ENCODE measurements at places on chromosomes 2 and 18.

GRCh38 chr2:200772620-200773019 lies 39.1 kb upstream of the BZW1 start:
- DNase-seq: no peak

DNA sequence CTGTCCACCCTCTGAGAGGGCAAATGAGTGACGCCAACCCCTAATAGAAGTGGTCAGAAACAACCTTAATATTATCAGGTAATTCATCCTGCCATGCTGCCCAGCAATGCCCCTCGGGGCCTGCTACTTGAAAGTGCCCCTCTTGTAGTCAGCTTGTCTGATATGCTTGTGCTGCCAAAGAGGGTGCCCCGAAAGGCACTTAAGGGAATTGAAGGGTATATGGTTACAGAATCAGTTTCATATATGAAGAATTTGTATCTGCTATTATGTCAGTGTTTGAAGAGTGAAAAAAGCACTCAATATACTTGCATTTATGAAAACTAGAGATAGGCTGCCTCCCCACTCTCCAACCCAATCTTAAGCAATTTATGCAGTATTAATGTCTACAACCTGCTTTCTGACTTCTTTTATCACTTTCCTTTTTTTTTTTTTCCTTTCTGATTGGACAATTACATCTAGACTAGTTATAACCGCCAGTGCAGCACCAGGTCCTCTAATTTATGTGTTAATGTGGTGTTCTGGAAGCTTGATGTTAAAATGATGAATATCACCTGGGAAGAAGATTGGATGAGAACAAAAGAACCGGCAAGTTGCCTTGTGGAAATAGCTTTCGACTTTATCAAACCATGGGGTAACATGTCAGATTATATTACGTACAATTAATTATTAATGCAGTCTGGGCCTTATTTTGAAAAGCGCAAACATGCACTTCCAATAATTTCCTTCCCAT lies 646.9 kb upstream of the ACVR2A start:
- no peak for DNase-seq

- DNase-seq: no peak
These were observed 147.2 kb upstream of the L3MBTL4 start for GRCh38 chr18:6561862-6562291.

- DNase-seq: no peak
These were observed 244.1 kb downstream of the LPIN1 start for GRCh38 chr2:11990576-11990975.

GRCh38 chr18:35291166-35291565 lies 1.1 kb upstream of the ZSCAN30 start:
- no peak for DNase-seq

DNA sequence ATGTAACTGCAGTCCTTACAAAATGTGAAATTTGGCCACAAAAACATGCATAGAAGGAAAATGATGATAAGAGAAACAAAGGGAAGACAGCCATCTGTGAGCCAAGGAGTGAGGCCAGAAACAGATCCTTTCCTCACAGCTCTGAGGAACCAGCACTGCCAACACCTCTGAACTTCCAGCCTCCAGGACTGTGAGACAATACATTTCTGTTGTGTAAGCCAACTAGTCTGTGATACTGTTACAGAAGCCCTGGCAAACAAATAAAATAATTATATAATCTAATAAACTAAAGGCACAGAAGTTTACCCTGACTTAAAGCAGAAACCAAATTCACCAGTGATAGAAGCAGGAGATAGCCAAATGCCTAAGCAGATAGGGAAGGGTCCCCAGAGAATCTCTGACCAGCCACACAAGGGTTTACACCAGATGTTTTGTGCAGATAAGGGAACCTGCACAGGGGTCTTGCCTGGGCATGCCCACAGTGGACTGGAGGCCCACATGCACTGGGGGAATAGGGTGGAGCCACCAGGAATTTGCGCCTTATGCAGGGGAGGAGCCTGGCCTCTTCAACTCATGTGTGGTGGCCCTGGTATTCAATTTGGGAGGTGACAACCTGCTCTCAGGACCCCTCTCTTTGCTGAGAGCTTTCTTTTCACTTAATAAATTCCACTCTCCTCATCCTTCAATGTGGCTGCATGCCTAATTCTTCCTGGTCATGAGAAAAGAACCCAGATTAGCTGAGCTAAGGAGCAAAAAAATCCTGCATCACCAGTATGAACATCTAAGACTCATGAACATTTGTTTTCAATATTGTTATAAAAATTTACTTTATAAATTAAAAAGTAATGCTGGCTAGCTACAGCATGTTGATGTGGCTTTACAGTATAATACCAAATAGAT lies 3.8 kb upstream of the GCC2 start:
- no peak for DNase-seq

DNA sequence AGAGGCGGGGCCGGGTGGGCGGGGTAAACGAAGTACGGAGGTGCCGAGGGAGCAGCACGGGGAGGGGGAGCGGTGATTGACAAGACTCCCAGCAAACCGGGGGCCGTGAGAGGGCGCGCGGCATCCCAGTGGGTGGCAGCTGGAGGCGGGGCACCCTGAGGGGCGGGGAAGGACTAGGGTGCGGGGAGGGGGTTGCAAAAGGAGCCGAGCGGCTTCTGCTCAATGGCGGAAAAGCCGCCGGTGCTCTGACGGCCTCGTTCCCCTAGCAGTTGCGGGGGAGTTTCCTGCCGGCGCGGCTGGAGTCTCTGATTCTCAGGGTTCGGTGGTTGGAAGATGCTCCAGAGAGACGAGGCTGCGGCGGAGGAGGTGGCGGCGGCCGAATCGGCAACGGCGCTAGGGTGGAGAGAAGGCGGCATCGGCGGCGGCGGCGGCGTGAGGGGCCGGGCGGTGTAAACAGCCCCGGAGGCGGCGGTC lies at the start of gene PPM1B:
PPM1B (plus strand) TSS at position 195 of the 474 bp plus-strand sequence. CDS start 32,325 bp downstream, outside the sequence.
- peak; percentile 100 for DNase-seq

GRCh38 chr2:236601316-236602202 lies 31.9 kb downstream of the ACKR3 start:
- DNase-seq: no peak

DNA sequence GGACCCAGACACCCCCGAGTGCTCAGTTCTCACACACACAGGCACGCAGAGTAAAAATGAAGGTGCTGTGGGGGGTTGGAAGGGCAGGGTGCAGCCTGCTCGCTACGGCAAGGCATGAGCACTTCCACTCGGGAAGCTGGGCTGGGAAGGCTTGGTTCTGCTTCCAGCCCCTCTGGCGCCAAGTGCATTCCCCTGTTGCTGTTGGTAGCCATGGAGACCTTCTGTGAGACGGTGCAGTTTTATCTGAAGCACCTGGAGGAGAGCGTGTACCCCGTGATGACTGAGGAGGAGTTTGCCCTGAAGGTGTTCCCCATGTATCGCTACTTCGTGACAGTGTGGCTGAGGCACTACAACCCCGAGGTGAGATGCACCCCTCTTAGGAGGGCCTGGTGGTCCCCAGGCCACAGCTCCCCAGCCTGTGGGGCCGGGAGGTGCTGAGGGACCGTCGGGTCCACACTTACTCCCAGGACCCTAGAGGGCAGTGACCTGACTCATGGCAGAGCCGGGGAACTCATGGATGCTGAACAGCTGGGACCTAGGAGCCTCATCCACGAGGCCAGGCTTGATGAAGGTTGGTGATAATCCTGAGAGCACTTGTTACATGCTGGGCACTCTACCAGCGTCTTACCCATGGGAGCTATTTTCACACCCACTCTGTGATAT lies 15.5 kb downstream of the MROH2A start:
- no peak for DNase-seq

DNA sequence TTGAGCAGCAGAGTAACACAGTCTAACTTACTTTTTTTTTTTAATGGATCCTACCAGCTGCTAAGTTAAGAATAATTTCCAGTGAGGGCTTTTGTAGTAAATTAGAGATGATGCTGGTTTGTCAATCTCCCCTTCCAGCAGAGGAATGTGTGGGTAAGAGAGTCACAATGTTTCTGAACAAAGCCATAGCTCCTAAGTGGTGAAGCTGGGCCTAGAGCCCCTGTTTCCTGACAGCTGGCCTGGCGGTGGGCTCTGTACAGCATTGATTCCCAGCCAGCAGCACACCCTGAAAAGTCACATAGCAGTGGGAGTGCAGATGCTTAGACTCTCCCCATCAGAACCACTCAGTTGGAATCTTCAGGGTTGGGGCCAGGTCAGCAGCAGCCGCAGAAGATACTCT lies 24.4 kb downstream of the CAPG start:
- no peak for DNase-seq

- DNase-seq: no peak
These were observed 70.1 kb upstream of the ASB18 start for GRCh38 chr2:236334122-236334876.

GRCh38 chr2:57373530-57373929 lies 673.1 kb upstream of the VRK2 start:
- DNase-seq: no peak

- no peak for DNase-seq
These were observed 258.8 kb downstream of the DLGAP1 start for GRCh38 chr18:4196351-4196750.

DNA sequence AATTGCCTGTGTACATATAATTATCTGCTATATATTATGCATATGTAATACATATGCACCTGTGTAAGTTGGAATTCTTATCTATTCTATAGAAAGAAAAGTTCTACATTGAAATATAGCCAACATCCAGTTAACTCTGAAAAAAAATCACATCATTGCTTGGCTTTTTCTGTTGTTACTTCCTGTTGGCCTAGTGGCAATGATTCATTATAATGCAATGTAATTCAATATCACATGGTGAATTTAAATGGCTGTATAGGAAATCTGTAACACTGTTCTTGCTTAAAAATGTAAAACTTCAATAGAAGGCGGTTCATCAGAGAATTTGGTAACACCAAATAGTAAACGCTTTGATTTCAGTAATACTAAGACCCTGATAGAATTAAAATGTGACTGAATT lies 44.5 kb upstream of the MAP4K3 start:
- DNase-seq: no peak

DNA sequence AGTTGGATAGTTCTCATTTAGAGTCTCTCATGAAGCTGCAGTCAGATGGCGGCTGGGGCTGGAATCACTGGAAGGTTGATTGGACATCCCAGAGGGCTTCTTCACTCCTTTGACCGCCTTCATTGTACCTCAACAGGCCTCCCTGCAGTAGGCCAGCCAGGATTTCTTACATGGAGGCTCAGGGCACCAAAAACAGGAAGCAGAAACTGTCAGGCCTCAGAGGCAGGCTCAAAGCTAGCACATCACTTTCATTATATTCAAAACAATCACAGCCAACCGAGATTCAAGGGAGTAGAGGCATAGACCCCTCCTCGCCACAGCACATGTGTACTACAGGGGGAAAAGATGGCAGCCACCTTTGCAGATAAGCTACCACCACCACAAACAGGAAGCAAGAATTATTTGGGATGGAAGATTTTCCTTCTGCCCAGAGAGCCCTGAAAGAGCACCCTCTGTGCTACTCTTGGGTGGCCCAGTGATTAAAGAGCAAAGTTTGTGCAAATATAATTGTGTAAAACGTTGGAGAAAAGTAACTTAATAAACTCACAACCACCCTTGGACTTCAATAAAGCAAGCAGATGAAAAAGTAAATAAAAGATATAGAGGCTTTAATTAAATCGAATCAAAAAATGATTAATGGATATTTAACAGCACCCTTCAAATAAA lies 155.3 kb downstream of the GFPT1 start:
- DNase-seq: no peak

GRCh38 chr18:28468901-28469300 lies 292.0 kb upstream of the CDH2 start:
- DNase-seq: no peak

- no peak for DNase-seq
These were observed 206.5 kb downstream of the SETBP1 start for GRCh38 chr18:44887227-44887631.

GRCh38 chr18:34397286-34397896 lies 172.7 kb upstream of the NOL4 start:
- DNase-seq: no peak

DNA sequence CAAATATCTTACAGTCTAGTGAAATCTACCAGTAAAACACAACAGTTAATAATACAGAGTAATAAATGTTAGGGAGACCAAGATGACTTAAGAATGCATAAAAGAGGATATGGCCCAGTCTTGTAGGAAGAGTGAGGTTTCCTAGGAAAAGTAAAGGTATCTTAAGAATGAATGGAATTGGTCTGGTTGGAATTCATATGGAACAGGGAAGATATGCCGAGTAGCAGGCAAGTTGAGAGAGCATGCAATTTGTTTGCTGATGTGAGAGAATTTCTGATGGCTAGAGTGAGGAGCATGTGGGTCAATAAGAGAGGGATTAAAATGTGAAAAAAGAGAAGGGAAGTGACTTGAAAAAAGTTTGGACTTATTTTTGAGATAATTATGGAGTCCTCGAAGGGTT lies 512.9 kb upstream of the ZEB2 start:
- no peak for DNase-seq

DNA sequence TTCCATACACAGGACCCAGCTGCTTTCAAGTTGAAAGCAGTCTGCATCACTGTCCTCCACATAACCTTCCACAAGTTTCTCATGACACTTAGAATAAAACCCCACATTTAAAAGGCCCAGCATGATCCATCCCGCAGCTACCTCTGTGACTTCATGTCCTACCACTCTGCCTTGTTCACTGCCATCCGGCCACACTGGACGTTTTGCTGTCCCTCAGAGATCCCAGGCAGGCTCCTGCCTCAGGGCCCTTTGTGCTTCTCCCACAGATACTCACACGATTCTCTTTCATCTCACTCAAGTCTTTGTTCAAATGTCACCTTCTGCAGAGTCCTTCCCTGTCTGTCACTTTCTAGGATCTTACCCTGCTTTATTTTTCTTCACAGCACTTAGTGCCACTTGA lies 232.9 kb upstream of the BOD1L2 start:
- no peak for DNase-seq

- DNase-seq: no peak
These were observed 558.4 kb downstream of the SLC4A3 start for GRCh38 chr2:220185766-220186305.

DNA sequence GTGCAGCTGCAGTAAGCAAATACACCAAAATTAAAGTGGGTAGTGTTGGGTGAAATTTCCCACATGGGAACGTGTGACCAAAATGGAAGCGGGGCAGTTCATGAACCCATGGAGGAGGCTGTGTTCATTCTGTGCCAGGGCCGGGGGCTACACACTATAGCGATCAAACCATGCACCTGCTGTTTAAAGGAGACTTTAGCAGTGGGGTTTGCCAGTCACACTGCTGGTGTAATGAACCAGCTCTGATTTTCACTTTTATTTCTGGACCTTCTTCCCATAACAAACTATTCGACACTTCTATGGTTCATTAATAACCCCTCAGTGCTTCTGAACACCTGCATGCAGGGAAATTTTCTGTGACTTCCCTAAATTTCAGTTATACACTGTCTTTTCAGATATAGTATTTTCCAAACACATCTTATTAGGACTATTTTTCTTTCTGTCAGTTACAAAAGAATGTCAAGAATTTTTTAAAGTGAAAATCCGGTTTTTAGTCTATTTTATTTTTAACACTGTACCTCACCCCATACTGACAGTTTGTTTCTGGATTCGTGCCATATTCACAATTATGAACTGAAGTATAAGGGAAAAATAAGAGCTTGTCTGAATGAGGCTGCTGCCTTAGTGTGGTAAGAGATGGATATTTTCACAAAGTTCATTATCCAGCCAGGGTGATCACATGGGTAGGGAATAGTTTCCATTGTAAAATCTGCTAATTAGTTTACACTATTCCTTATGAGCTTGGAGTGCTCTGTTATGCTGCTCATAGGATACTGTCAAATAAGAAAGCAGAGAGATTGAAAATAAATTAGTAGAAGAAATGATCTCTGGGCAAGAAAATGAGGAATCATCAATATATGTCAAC lies 111.3 kb upstream of the CAVIN2 start:
- DNase-seq: no peak

- DNase-seq: no peak
These were observed 70.2 kb downstream of the HRH4 start for GRCh38 chr18:24530630-24531111.
